Muscle of arm (tissue), 14 donors: ENCODE measurements at places on chromosomes 7 and 10.

GRCh38 chr7:91250706-91251105 is 13.5 kb upstream of the FZD1 start:
- DNase-seq: no peak

DNA sequence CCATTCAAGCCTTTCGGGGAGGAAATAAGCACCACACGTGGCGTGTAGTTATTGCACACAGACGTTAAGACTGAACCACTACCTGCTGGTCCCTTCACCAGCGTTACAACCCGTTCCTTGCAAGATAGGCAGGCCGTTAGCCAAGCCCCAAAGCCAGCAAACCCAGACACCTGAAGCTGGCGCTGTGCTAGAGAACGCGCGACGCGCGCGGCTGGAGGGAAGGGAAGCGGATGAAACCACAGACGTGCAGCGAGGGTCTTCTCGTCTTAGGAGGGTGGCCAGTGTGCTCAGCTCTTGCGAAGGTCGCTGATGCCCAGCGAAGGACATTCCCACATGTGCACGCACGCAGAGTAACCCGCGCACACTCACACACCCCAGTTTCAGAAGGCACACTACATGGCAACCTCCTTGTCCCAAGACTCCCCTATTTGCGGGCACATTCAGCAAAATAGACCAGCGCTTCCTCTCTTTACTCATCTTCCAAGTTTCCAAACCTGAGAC is 980 bp downstream of the TMEM26 start:
- no peak for DNase-seq

- DNase-seq: no peak
These were observed 49.8 kb downstream of the SPOCK2 start for GRCh38 chr10:72038458-72039001.

- DNase-seq: no peak
These were observed 45.9 kb upstream of the AGMO start for GRCh38 chr7:15607529-15608210.

- DNase-seq: no peak
These were observed at the start of gene ZNF853 for GRCh38 chr7:6614953-6615722. TSS of gene ZNF853 (plus strand) at chr7:6615610. CDS start at chr7:6616175, 565 bp downstream.

- DNase-seq: no peak
These were observed 329.2 kb upstream of the LRGUK start for GRCh38 chr7:133797818-133798520.

DNA sequence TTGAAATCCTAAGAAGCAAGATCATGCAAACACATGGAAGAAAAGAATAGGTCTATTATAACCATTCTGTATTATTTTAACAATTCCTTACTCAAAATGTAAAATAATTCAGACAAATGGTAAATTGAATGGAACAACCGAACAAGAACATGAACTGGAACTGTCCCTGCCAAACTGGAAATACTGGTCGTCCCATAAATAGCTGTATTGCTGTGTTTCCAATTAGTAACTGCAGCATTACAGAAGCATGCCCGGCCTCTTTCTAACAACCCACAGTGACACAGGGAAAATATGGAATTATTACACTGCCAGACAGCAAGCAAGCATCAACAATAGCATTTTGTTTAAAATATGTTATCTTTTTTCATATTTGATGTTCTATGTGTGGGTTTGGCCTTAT is 1138.5 kb upstream of the PHF14 start:
- no peak for DNase-seq

GRCh38 chr7:130140551-130141160 is 64.5 kb downstream of the TMEM209 start:
- DNase-seq: no peak

- peak; percentile 86 for DNase-seq
These were observed at the start of gene MAGI2 for GRCh38 chr7:79453558-79454360. TSS of gene MAGI2 (minus strand) at chr7:79453667. CDS start at chr7:79453320, 347 bp downstream.

- DNase-seq: peak; percentile 18
These were observed 465.1 kb upstream of the ADARB2 start for GRCh38 chr10:2202401-2202800.

GRCh38 chr7:107463139-107464078 is 6.4 kb upstream of the GPR22 start:
- DNase-seq: peak; percentile 44

- no peak for DNase-seq
These were observed 89.4 kb downstream of the C10orf90 start for GRCh38 chr10:126580873-126581647.

DNA sequence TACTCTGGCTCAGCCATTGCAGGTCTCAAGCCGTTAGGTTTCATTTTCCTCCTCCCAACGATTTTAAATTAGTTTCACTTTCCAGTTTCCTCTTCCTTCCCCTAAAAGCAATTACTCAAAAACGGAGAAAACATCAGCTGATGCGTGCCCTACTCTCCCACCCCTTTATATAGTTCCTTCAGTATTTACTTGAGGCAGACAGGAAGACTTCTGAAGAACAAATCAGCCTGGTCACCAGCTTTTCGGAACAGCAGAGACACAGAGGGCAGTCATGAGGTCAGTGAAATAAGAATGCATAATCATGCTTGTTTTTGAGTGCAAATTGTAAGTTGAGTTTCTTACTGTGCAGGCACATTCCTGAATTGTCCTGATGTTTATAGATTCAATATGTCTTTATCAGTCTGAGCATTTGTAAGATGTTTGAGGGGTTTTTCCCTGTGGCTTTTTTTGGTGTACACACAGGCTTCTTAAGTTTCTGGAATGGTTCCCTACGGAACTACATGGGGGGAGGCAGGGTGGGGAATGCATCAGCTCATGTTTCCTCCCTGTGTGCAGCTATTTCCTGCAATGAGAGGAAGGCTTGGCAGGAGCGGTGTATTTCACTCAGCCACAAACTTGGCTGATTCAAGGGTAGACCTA is at the start of gene IFIT3:
Gene IFIT3, plus strand, starts transcription at position 195 of the 639 bp plus-strand sequence. Its CDS starts 77 bp downstream, at position 272.
- peak; percentile 87 for DNase-seq

- no peak for DNase-seq
These were observed 23.6 kb downstream of the BEND7 start for GRCh38 chr10:13505052-13505680.

- DNase-seq: peak; percentile 25
These were observed 37.6 kb downstream of the COL1A2 start for GRCh38 chr7:94432281-94432670.

DNA sequence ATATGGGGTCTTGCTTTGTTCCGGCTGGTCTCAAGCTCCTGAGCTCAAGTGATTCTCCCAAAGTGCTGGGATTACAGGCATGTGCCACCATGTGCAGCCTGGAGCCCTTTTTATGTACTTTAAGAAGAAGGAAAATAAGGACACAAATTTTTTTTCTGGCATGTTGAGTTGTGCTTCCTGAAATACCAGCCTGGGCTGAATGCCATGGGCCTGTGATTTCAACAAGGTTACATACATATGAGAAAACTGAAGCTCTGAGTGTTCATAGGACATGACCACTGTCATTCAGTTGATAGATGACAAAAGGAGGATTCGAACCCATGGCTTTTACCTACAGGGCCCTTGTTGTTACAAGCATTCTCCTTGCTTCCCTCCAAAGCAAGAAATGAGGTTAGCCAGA is 36.1 kb downstream of the ST8SIA6 start:
- DNase-seq: no peak

DNA sequence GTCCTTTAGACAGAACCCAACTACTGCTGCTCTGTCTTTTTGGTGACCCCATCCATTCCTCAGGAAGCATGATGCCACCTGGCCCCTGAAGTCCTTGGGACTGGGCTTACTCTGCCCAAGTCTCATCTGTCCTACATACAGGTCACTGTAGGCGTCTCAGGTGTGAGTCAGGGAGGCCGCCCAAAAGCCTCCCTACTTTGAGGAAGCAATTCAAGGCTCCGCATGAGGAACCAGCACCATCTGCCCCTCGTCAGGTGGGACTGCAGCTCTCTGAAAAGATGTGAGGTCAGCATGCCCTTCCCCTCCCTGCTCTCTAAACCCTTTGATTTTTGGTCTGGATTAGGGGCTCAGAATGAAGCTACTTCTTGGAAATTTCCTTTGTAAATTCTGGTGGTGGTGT is 354.8 kb downstream of the CXCL12 start:
- DNase-seq: no peak

GRCh38 chr10:36221101-36221500 is 579.0 kb upstream of the FZD8 start:
- DNase-seq: peak; percentile 21

GRCh38 chr7:8176370-8177081 is 85.4 kb downstream of the ICA1 start:
- no peak for DNase-seq

DNA sequence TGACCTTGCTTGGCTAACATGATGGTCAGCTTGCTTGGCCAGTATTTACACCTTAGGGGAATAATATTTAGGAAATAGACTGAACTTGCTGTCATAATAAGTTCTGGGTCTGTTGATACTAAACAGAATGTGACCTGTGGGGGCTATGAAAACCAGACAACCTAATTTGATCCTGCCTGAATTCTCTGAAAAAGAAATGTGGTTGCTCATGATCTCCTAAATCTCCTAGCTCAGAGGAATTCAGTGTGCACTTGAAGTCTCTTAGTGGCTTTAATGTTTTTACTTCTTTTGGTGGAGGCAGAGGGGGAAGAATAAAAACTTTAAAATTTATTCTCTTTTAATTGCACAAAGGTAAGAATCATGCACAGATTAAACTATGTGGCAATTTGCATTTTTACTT is 205.2 kb downstream of the SEC23IP start:
- DNase-seq: no peak

- no peak for DNase-seq
These were observed 320.5 kb downstream of the MAGI2 start for GRCh38 chr7:79132844-79133451.

GRCh38 chr10:373526-374309 is 238.5 kb downstream of the ZMYND11 start:
- no peak for DNase-seq

GRCh38 chr10:124701435-124701834 is 42.7 kb downstream of the FAM53B start:
- DNase-seq: peak; percentile 91

- no peak for DNase-seq
These were observed 223.7 kb upstream of the ZMIZ1 start for GRCh38 chr10:78844960-78845607.

- DNase-seq: no peak
These were observed 196.1 kb upstream of the LRGUK start for GRCh38 chr7:133931053-133931452.

DNA sequence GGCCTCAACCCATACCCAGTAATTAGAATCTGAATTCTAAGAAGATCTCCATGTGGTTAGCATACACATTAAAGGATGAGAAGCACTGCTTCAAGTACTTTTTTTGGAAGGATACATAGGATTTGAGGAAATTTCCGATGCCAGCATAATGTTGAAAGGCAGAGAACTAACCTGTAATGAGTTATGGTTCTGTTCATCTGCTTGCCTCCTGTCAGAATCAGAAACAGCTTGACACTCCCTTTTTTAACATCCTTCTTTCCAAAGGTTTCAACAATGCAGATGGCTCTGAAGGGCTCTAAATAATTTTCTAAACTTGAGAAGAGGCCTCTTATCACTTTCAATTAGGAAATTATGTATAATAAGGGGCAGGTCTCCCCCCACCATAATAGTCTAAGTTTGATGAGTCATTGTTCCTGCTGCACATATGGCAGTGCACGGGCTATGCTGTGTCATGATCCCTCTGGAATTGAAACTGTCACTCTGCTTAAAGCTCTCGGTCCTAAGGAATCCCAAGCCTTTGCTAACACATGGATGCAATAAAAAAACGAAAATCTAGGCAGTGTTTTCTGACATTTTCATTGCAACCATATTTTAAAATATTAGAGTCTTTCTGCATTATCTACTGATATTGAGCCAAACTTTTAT is 291.2 kb upstream of the FZD1 start:
- DNase-seq: no peak

GRCh38 chr10:43086321-43086942 is 9.6 kb downstream of the RET start:
- DNase-seq: no peak

- DNase-seq: no peak
These were observed 27.1 kb upstream of the PTPRN2 start for GRCh38 chr7:158614700-158615099.

GRCh38 chr7:51240868-51241267 is 75.7 kb downstream of the COBL start:
- DNase-seq: no peak

- DNase-seq: no peak
These were observed 6.7 kb downstream of the NRP1 start for GRCh38 chr10:33327751-33328150.

- peak; percentile 17 for DNase-seq
These were observed 69.4 kb downstream of the AMZ1 start for GRCh38 chr7:2757361-2757903.

GRCh38 chr10:35641676-35642034 is 441 bp downstream of the FZD8 start:
- peak; percentile 24 for DNase-seq

DNA sequence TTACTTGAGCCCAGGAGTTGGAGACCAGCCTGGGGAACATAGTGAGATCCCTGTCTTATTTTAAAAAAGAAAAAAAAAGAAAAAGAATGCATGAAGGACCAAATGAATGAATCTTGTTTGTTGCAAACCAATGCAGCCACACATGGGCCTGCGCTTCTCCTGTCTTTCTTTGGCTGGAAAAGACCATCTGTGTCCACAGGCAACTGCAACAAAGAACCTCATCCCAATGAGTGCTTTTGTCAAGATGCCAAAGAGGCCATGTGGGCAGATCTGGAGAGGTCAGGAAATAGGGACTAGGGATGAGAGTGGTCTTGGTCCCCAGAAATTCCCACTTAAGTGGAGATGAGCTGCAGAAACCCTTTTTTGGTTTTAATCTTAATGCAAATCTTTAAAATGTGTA is 49.8 kb upstream of the DUSP5 start:
- DNase-seq: no peak

DNA sequence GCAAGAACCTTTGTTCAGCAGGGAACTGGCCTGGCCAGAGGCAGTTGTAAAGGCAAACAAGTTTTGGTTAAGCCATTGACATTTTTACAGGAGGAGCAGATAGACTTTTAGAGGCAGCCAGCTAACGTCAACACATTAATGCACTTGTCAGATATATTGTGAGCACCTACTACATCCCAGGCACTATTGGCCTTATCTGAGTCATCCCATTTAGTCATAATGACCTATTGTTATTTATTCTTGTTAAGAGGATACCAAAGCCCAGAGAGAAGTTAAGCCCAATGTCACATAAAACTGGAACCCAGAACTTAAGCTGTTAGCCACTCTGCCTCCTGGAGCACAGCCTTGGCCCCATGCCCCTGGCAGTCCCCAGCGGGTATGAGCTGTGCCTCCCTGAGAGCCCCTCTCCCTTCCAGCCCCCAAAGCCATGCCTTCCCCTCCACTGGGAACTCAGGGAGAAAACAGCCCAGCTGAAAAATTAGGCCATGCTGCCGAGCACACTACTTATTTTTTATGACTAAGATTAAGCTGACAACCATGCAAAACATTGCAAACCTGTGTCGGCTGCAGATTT is 32.7 kb upstream of the TRIM8 start:
- no peak for DNase-seq
